Mesenchymal stem cell (in vitro differentiated cells and primary cell): ENCODE measurements at places on chromosomes 6 and 20.
A peak's percentile ranks its signal among the peaks of the same experiment; 100 is the strongest.

- DNase-seq: peak; percentile 43
Measured at GRCh38 chr20:41094353-41095055, 42.8 kb upstream of the PLCG1 start.

DNA sequence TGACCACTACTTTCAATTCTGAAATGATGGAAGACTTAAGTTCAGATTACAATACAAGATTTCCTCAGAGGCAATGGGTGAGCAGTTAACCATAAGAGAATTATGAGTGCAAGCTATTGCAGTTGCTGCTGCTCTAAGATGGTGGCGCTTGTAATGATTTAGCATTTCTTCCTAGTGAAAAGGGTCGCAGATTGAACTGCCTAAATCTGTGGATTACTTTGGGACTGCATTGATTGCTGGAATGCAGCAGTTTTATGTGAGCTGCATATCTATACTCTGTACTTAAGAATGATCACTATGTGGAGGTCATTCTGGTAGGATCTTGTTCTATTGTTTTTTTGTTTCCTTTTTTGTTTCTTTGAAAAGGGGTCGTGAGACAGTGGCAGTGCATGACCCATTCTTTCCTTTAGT, 5.3 kb downstream of the SCAF8 start:
- DNase-seq: no peak

GRCh38 chr6:170208182-170208601, 82.7 kb downstream of the DLL1 start:
- no peak for DNase-seq

DNA sequence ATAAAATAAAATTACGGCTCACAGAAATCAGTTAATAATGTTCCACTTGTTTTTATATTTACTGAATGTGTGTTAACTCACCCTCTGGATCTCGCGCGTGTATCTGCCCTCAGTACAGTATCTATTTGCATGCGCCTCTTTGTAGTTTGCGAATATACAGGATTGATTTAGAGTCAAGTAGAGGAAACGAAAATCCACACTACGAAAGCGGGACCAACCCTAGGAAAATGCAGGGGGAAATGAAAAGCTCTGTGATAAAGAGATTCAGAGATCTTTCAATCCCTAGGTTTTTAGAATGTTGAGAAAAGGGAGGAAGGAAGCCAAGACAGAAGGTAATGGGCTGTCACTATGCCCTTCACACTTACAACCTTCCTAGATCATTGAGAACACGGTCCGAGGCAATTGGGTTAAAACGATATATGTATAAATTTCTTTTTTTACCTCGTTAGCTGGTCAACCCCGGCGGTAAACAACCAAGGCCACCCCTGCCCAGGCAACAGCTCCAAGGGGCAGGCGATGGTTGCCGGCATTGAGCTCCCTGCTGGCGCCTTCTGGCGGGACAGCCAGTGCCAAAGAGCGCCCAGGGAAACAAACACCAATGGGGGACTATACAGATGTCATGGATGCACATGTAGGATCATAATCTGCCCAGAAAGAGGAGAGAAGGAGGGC, 792 bp upstream of the FUT9 start:
- DNase-seq: no peak

- peak; percentile 27 for DNase-seq
Measured at GRCh38 chr20:43669332-43669731, 2.4 kb downstream of the MYBL2 start.

GRCh38 chr20:62473717-62474603, 1.8 kb downstream of the GATA5 start:
- DNase-seq: no peak
